ENCODE measurements at places on chromosomes 3 and 15.

- DNase-seq, result no peak
Measured at GRCh38 chr15:66580643-66581042, 14.8 kb upstream of the LCTL start.

DNA sequence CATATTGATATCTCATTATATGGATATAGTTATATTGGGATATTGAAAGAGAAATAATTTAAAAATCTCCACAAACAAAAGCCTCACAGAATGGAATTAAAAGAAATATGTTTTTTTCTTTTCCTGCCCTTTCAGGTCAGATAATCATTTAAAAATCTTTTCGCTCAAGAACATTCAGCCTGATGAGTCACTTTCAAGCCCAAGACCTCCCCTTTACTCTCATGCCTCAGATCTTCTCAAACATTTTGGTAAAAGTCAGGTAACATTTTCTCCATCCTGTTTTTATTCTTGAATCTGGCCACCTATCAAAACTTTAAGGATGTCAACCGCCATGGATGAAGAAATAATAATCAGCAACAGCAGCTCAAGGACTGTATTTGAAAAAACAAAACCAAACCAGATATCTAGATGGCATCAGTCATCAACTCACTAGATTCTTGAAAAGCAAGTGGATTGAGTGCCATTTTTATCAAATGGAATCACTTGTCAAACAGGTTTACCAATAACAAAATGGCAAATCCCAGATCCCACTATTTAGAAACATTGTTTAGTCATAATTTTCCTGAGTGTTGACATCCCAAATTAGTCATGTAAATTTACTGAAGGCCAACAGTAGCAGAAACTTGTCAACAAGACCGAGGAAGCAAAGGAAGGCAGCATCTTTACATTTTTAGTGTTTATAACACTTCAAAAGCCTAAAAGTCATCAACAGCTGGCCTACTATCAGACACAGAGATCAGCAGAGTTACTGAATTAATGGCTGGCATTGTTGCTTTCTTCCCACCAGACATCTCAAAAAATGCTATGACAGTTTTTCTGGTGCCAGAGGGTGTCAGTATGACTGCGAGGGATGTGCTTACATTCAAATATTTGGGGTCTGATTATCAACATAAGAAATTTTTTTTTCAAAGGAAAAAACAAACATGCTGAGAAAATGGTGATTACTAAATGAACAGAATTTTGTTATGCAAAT lies 444.7 kb downstream of the MAGI1 start:
- DNase-seq, result no peak

DNA sequence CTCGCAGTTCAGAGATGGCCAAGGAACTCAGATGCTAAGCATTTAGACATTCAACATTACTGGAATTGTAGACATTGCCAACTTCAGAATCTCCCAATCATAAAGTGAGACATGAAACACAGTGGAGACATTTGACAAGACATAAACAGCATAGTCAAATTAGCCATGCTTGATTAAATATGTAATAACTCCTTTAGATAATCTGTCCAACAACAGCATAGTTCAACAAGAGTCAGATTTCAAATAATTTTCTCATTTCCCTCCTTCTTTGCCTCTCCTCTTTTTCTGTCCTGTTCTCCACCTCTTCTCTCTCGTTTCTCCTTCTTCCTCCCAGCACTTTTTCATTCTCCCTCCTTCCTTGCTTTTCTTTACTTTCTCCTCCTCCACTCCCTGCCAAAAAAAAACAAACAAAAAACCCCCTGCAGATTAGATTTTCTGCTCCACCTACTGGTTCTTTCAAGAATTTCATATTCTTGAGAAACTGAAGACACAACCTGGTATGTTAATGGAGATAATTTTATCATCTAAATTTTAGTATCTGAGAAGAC lies 20.2 kb downstream of the CPOX start:
- no peak for DNase-seq

GRCh38 chr15:82712036-82712435 lies 2.4 kb upstream of the AP3B2 start:
- DNase-seq, result no peak

DNA sequence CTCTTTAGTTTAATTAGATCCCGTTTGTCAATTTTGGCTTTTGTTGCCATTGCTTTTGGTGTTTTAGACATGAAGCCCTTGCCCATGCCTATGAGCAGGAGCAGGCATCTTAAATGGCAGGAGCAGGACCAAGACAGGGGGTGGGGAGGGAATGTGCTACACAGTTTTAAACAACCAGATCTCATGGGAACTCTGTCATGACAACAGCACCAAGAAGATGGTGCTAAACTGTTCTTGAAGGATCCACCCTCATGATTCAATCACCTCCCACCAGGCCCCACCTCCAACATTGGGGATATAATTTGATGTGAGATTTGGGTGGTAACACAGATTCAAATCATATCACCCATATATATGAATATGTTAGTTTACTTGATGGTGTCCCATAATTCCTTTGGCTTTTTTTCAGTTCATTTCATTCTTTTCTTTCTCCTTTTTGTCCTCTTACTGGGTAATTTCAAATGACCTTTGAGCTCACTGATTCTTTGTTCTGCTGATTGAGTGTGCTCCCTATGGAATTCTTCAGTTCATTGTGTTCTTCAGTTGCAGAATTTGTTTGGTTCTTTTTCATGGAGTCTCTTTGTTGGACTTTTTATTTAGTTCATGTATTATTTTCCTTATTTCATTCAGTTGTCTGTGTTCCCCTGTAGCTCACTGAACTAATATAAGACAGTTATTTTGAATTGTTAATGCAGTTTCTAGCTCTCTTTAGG lies 62.6 kb downstream of the DOCK3 start:
- DNase-seq, result no peak

DNA sequence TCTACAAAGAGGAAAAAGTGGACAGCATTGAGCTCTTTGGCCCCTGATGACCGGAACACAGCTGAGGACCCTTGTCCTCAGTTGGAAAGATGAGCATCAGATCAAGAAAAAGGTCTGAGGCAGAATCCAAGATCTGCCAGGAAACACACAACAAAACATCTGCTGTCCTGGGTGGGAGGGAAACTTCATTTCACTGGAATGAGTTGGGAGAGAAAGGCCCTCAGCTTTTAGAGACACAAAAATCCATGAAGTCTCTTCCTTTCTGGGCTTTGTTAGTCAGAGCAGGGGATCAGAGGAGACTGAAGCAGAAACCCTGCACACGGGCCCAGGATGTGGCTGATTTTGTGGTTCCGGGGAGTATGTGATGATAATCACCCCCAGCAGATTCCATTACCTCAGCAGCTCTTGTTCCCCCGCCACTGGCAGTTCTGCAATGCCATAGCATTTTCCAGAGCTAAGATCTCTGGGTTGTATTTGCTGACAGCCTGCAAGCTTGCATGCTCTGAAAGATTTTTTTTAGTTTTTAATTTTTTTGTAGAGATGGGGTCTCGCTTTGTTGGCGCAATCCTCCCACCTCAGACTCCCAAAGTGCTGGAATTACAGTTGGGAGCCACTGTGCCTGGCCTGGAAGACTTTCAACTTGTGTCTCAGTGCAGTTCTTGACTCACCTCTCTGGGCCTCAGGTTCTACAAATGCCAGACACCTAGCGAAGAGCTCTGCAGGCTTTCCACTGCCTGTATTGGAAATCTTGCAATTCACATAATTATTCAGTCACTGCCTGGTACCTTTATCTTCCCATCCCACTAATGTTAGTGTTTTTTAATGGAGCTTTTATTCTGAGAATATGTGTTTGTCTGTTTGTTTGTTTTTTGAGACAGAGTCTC lies 5.8 kb upstream of the TATDN2 start:
- peak; percentile 52 for DNase-seq

DNA sequence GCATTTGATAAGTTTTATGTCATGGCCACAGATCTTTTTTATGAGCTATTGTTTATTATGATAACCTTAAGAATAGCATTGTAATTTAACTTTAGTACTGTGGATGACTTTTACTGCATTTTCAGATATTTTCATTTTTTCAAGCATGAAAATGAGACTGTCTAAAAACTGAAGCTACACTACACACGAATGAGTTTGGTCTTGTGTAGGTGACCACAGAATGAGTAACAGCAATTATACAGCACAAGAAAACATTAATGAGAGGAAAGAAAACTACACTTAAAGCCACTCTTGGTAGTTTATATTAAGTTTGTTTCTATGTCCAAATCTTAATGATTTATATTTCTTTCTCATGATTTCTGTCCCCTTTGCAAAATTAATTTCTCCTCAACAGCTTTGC lies 809.2 kb downstream of the NAALADL2 start:
- DNase-seq, result no peak

DNA sequence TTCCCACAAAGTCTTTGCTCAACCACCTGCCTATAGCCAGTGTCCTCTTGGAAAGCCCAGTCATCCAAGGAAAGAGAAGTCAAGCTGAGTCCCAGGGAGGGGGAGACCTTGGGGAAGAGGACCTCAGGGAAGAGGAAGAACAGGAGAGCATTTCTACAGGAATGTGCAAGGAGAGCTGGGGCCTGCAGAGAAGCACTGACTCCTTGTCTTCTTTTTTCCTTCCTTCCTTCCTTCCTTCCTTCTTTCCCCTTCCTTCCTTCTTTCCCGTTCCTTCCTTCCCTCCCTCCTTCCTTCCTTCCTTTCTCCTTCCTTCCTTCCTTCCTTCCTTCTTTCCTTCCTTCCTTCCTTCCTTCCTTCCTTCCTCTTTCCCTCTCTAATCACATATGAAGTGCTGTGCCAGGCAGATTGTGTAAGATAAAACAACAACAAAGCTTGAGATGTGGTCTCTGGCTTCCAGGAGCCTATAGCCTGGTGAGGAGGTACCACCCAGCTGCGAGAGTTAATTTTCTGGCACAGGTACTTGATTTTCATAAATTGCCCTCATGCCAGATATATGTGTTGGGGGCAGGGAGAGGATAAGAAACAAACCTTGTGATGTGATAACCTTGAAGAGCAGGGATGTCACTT lies 70.0 kb downstream of the NOX5 start:
- no peak for DNase-seq

DNA sequence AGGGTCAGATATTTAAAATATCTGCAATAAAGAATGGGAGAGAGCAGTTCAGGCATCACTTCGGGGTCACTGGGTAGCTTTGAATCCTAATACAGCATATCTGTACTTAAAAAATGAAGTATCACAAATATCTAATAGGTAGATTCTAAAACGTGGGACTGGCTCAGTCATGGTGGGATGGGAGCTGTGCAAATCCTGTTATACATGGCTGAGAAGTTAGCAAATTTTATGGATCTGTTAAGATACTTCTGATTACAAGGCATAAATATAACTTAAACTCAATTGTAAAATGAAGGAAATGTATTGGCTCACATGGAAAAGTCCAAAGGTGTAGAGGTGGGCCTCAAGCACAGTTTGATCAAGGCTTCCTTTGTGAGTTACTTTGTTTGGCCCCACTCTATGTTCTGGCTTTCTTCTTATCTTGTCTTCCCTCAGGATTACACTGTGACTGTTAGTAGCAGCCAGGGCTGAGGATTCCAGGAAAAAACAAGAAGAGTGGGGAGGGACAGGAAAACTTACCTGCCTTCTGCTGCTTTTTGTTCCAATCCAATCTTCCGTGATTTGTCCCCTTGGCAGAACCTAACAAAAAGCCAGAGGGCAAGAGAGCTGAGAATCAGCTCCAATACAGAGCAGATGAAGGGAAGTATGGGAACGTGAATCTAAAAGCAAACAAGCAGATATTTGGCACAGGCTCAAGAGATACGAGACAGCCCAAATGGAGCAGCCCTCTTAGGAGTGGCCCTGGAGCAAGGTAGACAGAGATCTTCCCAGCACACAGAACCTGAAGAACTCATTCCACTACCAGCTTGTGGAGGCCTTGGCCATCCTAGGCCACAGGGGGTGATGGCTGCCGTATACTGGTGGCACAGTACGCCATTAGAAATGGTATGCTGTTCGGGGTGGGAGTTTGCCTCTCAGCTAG lies 10.9 kb downstream of the PAQR9 start:
- no peak for DNase-seq

DNA sequence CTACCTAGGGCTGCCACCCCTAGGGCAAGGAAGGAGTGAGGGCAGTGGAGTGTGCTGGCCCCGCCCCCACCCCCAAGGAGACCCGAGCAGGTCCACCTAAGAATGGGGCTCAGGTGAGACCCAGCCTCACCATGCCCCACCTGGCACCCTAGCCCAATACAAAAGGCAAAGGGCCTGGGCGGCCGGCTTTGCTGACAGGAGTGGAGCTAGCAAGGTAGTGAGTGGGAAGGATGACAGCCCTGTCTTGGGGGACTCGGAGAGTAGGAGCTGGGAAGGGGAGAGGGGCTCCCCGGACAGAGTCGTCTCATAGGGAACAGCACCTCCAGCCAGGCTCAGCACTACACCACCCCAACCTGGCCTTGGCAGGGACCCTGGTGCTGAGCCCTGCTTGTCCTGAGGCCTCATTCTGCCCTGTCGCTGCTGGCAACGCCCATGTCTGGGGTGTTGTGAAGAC lies 12.1 kb downstream of the C15orf39 start:
- DNase-seq, result no peak

DNA sequence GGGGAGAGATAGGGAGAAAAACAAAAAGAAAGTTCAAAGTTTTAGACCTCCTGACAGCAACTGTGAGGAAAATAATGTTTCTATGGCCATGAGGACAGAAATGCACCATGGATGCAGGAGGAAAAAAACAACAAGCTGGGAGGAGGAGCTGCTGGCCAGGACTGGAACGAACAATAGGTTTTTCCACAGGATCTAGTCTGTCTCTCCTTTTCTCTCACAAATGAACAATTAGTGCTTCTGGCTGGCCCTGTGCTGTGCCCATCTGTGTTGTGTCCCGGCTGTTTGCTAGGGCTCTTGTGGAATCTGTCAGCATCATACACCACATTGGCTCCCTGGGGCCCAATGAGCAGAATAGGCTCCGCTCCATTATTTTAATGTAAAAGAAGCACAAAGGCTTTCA lies 15.2 kb downstream of the GK5 start:
- DNase-seq, result no peak

DNA sequence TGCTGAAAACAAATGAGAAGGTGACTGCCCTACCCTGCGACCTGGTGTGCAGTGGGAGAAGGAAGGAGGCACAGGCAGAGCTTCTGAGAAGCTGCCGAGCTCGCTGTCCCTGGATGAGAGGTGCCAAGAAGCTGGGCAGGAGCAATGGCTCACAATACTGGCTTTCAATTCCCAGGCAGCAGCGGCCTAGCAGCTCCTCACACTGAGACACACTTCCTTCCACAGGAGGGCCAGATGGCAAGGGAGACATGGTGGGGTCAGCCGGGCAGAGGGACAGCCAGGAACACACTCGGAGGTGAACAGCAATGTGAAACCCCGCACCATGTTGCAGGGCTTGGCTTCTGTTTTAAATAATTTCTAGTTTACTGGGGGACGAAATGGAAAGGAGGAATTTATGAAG lies 314.6 kb downstream of the EPHB1 start:
- no peak for DNase-seq

All from HFFc6 (cell line).